ENCODE measurements at places on chromosomes 3 and 15.

DNA sequence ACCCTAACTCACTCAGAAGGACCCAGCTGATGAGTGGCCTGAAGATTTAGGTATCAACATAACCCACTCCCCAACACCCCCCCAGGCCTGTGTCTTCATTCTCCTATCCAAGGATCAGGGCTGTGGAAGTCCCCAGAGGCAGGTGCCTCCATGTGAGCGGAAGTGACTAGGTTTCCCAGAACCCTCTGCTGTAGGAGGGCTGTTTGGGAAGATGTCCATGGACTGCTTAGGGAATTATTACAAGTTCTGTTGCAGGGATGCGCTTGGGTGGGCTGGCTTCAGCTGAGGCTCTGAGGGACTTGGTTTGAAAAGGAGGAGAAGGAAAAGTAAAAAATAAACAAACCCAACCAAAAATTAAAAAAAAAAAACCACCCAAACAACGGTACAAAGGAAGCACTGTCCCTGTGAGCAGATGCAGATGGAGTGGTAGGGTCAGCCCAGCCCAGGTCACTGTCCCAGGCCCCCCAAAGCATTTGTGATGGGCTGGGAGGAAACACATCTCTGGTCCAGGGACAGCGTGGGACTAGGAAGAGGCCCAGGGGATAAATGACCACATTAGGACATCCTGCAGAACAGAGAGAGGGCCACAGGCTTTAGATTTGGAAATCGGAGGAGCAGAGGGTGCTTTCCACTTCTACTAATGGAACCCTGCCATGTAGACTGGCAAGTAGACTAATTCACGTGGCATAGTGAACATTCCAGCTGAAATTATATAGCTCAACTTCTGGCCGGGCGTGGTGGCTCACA is 12.2 kb upstream of the APOD start:
- DNase-seq = no peak

DNA sequence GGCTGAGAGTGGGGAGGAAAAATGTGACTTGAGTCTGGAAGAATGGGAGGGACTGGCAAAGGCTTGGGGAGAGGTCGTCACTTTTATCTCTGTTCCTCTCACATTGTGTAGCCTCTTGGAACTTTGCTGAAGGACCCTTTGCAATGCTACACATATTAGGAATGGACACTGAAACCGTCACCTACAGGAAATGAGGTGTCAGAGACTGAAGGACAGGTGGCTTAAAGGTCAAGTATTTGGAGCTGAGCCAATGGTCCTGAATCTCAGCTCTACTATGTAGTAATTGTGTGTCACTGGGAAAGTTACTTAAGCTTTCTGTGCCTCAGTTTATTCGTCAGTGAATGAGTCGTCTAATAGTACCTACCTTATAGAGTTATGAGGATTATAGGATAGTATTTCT is 14.7 kb downstream of the MCTP2 start:
- DNase-seq = no peak

DNA sequence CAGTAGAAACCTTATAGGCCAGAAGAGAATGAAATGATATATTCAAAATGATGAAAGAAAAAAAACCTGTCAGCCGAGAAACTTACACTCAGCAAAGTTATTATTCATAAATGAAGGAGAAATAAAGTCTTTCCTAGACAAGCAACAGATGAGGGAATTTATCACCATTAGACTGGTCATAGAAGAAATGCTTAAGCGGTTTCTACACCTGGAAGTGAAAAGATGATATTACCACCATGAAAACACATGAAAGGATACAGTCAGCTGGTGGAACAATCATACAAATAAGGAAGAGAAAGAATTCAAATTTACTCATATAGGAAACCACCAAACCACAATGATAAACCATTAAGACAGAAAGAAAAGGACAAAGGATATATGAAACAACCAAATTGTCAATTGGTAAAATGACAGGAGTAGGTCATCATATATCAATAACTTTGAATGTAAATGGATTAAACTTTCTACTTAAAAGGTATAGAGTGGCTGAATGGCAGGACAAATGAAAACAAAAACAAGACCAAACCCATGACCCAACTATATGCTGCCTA is 29.9 kb upstream of the PRR23C start:
- DNase-seq = no peak

GRCh38 chr15:90076716-90077115 is 25.6 kb downstream of the IDH2 start:
- no peak for DNase-seq

GRCh38 chr3:64488939-64489338 is 198.9 kb downstream of the ADAMTS9 start:
- no peak for DNase-seq

DNA sequence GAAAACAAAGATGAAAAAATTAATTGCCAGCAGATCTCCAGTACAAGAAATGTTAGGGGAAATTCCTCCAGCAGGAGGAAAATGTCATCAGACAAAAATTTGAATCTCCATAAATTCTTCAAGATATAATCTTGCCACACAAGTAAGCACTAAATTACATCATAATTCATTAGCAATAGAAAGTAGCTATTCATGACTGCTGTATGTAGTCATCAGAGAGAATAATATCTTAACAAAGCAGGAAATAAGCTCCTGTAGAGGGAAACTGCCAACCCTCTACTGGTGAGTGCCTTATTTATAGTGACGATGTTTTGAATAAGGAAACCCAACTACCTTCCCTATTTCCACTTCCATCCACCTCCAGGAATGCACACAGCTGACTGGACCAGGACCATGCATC is 15.8 kb upstream of the SLC27A2 start:
- peak; percentile 45 for DNase-seq

DNA sequence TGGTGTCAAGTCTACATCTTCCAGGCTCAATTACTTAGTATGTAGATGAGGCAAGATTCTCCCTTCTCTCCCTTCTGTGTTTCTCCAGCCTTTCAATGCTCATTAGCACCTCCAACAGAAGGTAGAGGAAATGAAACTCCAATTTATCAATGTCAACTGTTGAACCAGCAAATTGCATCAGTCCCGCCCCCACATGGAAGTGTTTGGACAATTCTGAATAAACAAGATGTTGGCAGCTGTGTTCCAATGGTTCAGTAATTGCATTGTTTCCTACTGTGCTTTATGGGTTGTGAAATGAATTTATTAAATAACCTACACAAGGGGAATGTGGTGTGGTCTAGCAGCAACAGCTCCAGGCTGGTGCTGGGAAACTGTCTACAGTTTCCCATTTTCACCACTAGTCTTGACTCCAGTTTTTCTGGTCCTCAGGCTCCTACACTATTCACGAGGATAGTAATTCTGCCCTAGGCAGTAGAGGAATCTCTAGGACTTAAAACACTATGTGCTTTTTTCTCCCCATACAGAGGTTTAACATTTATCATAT is 91.9 kb downstream of the MB21D2 start:
- DNase-seq = no peak

All from RKO (cell line).